Hindlimb muscle (tissue), 1 donor: ENCODE measurements at places on chromosomes 5 and 9.

- DNase-seq = no peak
Measured at GRCh38 chr5:109964136-109964535, 274.4 kb downstream of the MAN2A1 start.

GRCh38 chr5:123441408-123441807, 18.2 kb upstream of the CEP120 start:
- no peak for DNase-seq

- DNase-seq = no peak
Measured at GRCh38 chr9:98101868-98102273, 17.2 kb downstream of the TRIM14 start.

DNA sequence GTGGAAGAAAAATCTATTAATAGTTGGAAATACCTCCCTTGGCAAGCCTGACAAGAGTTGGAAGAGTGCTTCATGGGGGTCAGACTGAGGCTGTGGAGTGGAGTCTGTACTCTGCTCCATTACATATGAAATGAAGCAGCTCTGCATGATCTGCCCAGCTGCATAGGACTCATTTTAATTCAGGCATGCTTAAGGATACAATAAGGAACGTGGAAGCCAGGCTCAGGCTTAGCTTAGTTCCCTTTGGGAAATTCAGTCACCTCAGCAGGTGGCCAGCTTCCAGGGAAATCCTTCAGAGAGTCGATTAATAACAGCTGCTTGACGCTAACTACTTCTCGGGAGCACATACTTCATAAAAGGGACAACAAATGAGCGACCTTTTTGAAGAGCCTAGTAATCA, 1672.9 kb upstream of the WWC1 start:
- peak; percentile 4 for DNase-seq

DNA sequence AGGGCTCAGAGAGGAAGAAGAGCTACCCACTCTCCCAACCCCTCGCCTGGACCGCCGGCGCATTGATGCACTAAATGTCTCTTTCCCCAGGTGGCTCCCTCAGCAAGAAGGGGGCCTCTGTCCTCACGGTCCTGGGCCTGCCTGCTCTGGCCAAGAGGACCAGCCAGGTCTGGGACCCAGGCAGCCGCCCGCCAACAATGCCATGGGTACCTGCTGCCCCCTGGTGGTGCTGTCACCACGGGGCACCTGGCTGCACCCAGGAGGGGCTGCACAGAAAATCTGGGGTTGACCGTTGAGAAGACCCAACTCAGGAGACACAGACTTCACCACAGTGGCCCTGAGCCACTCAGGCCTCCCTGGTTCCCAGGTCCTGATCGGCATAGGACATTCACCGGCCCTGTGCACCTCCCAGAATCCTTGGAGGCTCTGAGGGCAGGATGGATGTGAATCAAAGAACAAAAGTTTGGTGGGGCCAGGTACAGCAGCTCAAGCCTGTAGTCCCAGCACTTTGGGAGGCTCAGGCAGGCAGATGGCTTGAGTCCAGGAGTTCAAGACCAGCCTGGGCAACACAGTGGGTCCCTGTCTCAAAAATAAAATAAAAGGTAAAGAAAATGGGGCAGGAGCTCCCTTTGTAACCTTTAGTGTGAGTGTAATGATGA, 2.4 kb upstream of the VAV2 start:
- peak; percentile 79 for DNase-seq

GRCh38 chr5:14869668-14870164, 1.9 kb downstream of the ANKH start:
- DNase-seq = no peak

DNA sequence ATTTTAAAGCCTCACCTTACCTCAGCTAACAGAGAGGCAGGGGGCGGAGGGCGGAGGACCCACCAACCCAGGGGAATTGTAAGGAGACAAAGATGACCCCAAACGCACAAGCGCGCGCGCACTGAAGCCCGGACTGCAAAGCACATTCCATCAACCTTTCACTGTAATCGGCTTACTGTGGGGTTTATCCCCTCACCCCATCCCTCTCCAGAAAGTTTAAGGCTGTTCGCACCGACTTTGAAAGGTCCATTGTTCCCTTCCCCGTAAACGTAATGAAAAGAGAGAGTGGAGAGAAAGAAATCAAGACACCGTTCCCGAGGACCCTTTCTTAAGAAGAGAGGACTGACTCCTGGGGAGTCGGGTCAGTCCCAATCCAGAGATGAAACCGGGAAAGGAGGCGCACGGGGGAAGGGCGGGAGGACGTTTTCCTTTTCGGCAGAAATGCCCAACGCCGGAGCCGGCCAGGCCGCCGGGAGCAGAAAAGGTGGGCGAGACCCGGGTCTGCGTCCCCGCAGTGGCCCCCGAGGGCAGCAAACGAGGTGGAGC, 464 bp downstream of the CEMIP2 start:
- no peak for DNase-seq

DNA sequence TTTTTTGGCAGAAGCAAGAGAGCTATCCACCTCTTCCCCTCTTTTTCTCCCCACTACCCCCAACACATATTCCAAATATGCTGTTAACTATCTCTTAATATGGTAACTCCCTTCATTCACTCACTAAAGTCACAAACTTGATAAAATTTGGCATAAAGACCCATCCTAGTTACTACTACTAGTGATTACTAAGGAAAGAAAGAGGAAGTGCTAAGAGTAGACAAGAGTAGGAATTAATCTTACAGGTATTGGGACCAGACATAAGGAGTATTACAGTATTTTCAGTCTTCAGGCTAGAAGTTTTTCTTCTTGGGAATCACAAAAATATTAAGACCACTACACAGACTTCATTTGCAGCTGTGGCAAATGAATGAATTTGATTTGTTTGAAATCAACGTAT, 2.2 kb downstream of the ADAMTS6 start:
- DNase-seq = no peak

- DNase-seq = no peak
Measured at GRCh38 chr5:137195483-137195882, 303.6 kb downstream of the SPOCK1 start.

GRCh38 chr5:166346726-166347374, 1944.6 kb upstream of the WWC1 start:
- DNase-seq = peak; percentile 45

DNA sequence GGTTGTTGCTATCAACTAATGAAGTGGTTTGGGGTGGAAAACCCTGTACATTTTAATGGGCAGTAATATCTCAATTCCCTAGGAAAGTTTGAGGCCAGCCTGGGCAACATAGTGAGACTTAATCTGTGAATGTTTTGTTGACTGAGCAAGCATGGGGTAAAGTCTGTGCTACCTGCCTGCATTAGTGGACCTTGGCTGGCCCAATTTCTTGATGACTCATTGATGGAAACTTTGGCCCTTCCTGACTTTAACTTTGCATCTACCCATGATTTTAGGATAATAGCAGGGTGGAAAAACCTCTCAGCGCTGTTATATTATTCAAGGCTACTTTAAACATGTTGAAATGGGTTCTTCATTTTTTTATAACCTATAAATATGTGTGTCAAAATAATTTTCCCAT, 389.4 kb upstream of the RORB start:
- no peak for DNase-seq

- DNase-seq = no peak
Measured at GRCh38 chr5:63794296-63794695, 167.9 kb downstream of the HTR1A start.

DNA sequence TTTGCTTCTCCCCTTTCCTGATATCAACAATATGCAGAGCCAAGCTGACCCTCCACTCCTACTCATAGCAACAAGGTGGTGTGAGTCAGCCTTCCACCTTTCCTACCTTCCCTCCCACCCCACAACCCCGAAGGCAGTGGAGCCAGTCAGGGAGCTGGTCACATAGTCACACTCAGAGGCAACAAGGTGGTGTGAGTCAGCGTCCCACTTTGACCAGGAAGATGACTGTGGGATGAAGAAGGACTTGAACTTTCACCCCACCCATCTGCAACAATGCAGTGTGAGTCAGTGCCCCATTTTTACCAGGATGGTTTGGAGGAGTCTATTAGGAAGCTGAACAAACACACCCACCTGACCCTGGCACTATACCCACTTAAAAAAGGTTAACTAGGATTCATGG, 30.1 kb upstream of the ZNF782 start:
- DNase-seq = no peak

DNA sequence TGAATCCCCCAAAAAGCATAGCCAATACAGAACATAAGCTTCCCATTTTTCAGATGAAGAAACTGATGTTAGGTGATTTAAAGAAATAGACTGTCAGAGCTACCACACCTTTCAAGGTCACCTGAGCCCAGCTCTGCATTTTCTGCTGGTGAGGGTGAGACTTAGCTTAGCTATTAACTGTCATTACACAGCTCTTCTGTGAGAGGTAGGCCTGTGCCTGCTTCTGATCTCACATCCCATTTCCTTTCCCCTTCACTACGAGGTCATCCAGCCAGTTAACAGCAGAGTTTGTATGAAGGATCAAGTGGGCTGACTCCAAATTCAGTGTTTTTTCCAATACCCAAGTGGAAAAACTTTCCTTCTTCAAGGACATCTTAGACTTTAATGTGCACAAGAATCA, 528.6 kb upstream of the CLINT1 start:
- DNase-seq = no peak
